ENCODE measurements at places on chromosomes 12 and 14.

GRCh38 chr14:66330228-66330627 lies 155.9 kb upstream of the CCDC196 start:
- no peak for DNase-seq

GRCh38 chr14:56056031-56056430 lies 62.2 kb upstream of the PELI2 start:
- DNase-seq: no peak

DNA sequence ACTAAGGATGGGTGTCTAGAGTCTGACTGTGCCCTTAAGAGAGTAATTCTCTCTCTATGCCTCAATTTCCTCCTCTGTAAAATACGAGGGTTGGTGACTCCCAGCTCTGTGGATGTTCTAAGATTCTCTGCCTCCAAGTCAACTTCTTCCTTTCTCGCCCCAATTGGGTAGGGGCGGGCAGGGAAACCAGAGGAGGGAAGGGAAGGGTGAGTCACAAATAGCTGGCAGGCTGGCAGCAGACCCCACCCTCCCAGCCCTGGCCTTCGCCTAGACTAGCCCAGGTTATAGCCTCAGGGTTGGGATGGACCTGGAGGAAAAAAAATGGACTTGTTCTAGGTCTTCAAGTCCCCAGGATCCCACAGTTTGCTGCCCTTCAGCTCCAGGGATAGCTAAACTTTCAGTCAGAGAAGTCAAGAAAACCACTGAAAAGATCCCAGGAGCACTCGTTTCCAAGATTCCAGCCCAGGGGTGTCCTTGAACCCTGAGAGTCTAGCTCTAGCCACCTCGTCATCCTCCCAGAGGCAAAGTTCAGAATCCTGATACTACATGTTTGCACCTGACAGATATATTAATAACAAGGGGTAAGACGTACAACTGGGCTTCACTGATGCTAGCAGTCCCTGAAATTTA lies 2.3 kb downstream of the DGKA start:
- no peak for DNase-seq

GRCh38 chr12:49882248-49882850 lies 21.4 kb downstream of the FAIM2 start:
- DNase-seq: no peak

DNA sequence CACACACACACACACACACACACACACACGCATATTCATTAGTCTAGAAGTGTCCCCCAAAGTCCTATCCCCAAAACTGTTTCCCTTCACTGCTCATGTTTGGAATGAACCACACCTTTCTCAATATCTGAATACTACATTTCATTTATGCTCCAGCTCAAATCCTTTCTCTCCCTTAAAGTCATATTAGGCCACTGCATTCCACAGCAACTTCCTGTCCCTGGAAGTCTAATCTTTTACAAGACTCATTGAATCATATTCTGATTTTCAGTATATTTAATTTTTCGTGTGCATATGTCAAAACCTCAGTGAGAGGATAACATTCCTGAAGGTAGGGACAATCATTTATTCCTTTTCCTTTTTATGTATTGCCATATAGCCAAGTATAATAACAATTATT lies 155.6 kb upstream of the LMNTD1 start:
- no peak for DNase-seq

GRCh38 chr14:84670796-84671195 lies 859.1 kb upstream of the FLRT2 start:
- no peak for DNase-seq

- DNase-seq: no peak
Observed at GRCh38 chr12:13000925-13001774, 1.1 kb upstream of the HEBP1 start.

- DNase-seq: no peak
Observed at GRCh38 chr14:100683578-100683977, 43.1 kb upstream of the DLK1 start.

- peak; percentile 44 for DNase-seq
Observed at GRCh38 chr14:69079188-69079742, 73.7 kb downstream of the DCAF5 start.

GRCh38 chr12:92183575-92183974 lies 37.9 kb upstream of the BTG1 start:
- no peak for DNase-seq

DNA sequence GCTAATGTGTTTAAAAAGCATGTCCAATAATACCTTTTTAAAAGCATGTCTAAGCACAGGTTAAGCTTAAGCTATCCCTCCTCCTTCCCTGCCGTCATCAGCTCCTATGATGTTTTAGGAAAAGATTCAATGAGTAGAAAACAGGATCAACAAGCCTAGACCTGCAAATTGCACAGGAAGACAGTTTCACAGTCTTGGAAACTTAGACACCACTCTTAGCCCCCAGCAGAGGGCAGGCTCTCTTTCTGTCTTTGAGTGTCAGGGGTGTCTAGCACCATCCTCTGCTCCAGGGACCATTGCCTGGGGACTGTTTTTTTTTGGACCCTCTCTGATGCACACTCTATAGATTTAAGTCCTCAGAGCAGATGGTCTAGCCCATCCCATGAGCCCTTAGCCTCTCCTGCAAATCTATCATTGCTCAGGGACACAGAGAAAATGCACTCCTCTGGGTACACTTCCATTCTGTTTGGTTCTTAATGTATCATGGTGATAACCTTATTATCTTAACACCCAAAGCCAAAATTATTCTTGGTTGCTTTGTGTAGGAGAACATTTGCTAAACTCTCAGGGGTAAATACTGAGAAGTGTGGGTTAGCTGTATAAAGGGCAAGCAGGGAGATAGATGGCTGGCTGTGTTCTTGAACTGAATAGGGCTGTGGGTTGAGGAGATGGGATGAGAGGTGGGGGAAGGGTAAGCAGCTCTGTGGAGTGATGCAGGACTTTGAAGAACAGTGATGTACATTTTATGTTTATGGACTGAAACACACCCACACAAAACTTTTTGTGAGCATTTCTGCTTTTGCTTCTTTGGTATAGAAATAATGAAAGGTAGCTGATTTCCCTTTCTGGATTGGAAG lies 259.9 kb upstream of the DDHD1 start:
- DNase-seq: no peak

GRCh38 chr12:110199339-110200123 lies 75.4 kb downstream of the IFT81 start:
- no peak for DNase-seq

DNA sequence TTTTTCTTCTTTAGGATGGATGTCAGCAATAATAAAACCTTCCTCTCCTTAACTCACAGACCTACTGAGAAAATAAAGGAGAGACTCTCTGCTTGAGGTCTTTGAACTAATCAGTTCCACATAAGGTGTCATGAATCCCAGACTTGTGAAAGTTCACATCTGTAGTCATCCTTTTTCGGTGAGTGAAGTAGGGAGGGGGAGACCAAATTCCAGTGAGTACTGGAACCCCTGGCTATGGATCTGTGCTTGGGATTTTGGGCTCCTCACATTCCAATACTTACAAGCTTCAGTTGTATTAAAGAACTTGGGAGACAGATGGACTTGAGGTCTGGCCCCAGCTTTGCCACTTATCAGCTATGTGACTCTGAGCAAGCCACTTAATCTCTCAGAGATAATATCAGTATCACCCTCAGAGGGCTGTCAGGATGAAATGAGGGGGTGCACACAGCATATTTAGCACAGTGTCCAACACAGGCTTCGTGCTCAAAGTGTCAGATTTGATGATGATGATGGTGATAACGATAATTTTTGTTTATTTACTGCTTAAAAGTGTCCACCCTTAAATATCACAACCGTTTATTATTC lies 34.8 kb upstream of the APPL2 start:
- DNase-seq: no peak

- no peak for DNase-seq
Observed at GRCh38 chr12:5232291-5232690, 188.6 kb downstream of the KCNA5 start.

All from breast epithelium (tissue), 4 donors.